CD4-positive, alpha-beta T cell treated with Interferon alpha-2 for 1 hour (primary cell): ENCODE measurements at places on chromosomes 5 and 9.

DNA sequence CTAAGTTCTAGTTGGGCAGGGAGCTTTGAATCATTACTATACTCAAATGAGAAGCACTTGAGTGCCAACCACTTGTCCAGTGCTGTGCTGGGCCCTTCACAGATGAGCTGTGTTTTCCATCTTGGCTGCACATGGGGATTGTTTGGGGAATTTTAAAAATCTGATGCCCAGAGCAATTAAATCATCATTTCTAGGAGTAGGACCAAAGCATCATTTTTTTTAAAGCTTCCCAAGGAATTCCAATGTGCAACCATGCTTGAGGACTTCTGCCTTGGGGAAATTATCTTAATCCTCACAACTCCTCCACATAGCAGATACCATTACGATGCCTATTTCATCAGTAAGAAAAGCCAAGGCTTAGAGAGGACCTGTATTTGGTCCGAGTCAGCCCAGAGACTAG, 131.4 kb downstream of the TMEM174 start:
- DNase-seq = no peak

- DNase-seq = no peak
Measured at GRCh38 chr5:150513375-150514309, 5.7 kb downstream of the NDST1 start.

DNA sequence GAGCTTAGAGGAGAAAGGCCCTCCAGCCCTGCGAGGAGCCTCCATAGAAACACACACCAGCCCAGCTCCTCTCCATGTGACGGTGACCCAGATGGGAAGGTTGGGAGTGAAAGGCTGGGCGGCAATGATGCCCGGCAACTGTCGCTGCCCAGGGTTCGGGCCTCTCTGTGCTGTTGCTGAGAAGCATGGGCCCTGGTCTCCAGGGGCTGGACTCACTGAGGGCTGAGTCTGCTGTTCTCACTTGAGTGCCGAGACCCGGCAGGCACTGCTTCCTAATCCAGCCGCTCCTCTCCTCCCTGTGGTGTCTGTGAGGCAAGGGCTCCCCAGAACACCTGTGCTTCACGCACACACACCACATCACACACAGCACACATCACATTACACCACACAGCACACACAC, 493.6 kb downstream of the GADD45G start:
- DNase-seq = no peak

GRCh38 chr9:130561056-130561455, 18.3 kb upstream of the FUBP3 start:
- DNase-seq = no peak

- no peak for DNase-seq
Measured at GRCh38 chr5:29197631-29198454, 1995.6 kb upstream of the CDH6 start.

DNA sequence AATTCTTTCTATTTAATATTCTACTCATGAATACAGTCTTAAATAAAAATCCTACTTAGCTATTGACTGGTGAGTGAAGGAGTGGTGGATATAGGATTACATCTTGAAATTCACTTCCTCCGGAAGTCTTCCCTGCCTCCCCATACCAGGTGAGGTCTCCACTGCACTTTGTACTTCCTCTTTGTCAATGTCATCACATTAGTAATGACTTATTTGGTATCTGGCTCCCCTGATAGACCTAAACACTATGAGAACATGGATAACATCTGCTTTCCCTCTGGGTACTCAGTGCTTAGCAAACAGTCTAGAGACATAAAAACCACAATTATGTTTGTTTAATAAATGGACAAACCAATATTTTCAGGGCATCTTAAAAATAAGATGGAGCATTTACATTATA, 532.1 kb downstream of the PDE4D start:
- DNase-seq = no peak

GRCh38 chr9:97349400-97349799, 41.9 kb downstream of the CCDC180 start:
- no peak for DNase-seq

GRCh38 chr9:91519520-91520277, 96.1 kb upstream of the NFIL3 start:
- no peak for DNase-seq

DNA sequence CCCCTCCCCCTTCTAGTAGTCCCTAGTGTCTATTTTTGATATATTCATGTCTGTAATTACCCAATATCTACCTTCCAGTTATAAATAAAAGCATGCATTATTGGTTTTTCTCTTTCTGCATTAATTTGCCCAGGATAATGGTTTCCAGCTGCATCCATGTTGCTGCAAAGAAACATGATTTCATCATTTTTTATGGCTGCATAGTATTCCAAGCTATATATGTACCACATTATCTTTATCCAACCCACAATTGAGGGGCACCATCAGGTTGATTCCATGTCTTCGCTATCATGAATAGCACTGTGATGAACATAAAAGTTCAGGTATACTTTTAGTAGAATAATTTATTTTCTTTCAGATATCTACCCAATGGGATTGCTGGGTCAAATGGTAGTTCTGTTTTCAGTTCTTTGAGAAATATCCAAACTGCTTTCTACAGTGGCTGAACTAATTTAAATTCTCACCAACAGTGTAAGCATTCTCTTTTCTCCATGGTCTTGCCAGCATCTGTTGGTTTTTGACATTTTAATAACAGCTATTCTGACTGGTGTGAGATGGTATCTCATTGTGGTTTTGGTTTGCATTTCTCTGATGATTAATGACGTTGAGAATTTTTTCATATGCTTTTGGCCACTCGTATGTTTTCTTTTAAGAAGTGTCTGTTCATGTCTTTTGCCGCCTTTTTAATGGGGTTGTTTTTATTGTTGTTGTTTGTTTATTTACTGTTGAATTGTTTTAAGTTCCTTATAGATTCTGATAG, 746.1 kb upstream of the MEF2C start:
- DNase-seq = no peak
